ENCODE measurements at places on chromosomes 3 and 15.

DNA sequence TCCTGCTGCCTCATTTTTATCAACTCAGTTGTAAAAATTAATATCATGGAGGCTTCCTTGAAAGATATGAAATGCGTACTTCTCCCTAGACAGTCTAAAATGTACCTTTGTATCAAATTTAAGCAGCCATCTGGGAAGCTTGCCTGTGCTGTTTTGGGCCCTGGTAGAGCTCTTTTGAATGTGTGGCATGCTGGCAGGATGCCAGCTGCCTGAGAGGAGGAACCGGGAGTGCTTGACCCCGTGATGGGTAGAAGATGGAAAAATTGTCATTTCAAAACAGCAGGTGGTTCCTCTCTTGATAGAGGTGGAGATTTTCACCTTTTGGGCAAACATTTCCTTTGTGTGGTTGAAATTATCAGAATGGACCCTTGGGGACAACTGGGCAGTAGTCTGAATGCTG is 245.3 kb downstream of the RPLP1 start:
- DNase-seq = no peak

GRCh38 chr3:59731943-59732342 is 682.1 kb upstream of the CFAP20DC start:
- no peak for DNase-seq

DNA sequence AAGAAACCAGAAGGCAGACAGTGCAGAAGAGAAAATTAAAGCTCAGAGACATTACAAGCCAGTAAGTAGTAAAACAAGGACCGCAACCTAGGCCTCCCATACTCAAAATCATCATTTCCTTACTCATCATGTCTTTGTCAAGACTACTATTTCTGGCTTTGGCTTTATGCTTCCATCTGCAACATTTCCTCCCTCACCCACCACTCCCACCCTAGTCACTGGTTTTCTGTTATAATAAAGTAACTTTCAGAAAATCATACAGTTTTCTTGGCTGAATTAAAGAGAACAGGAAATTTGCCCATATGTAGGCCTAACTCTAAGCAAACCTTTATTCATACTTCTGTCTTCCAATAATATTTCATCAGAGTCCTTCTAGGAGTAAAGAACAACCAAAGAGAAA is 247.6 kb upstream of the RORA start:
- DNase-seq = no peak

- DNase-seq = no peak
Measured at GRCh38 chr15:56775641-56776040, 42.3 kb upstream of the ZNF280D start.

DNA sequence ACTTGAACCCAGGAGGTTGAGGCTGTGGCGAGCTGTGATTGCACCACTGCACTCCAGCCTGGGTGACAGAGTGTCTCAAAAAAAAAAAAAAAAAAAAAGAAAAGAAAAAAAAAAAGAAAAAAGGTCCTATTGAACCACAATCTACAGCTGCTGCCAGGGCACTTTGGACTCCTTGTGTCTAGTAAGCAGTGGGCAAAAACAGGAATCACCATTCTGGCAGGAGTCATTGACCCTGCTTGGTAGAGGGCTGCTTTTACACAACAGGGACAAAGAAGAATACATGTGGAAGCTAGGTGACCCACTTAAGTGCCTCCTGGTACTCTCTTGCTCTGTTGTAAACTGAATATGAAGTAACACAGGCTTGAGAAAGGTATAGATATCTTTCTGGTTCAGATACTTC is 14.6 kb upstream of the PCCB start:
- no peak for DNase-seq

DNA sequence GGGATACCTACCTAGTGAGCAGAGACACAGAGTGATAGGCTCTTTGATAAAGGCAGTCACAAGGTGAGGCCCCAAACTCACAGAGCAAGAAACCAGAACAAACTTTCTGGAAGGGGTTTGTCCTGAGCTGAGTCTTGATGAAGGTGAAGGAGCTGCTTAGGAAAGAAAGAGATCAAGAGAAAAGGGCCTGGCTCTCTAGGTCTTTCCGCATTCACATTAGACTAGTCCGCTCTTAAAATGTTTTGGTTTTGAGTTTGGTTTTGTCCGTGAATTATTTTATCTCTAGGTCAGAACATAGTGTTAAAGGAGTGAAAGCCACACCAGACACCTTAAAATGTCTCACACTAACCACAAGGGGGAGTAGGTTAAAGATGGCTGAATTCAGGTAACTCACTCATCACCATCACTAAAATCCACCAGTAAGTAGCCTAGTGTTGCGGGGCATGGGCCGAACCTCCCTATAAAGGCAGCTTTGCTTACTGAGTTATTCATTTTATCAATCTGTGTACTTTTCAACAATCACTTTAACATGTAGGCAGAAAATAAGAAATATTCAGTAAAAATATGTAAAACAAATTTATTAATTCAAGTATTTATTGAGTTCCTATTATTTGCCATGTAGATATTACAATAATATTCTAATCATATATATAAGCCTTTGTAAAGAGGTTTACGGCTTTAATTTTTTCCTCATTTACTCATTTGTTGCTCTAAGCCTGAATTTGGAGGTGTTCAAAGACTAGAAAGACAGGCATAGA is 121.5 kb upstream of the TSC22D2 start:
- no peak for DNase-seq

DNA sequence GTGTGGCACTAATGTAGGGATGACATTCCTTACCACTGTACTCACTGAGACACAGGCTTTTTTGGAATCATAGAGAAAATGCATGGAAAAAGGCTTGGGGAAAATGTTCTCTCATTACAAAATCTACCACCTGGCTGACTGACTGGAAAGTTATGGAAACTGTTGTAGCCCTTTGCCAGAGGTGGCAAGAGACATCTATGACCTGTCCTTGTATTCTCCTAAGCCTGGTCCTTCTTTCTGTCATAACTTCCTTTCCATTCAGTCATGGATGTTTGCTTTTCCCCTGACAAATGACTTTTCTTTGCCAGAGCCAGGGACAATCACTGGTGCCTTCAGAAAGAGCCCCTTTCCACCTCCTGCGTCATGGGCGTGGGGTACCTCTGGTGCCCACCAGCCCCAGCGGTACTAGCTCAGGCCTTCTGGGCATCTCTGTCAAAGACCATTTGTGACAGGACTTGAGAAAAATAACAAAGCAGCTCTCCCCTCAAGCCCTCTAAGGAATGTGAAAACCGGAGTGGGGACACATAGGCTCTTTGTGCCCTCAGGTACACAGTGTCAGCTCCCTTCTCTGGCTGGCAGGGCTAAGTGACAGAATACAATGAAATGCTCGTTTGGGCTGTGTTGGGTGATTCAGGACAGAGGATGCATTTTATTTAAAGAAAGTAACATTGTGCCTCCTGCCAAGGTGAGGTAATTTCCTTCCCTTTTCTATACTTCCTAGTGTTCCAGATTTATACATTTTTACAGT is 381.1 kb upstream of the RASGRP1 start:
- no peak for DNase-seq

DNA sequence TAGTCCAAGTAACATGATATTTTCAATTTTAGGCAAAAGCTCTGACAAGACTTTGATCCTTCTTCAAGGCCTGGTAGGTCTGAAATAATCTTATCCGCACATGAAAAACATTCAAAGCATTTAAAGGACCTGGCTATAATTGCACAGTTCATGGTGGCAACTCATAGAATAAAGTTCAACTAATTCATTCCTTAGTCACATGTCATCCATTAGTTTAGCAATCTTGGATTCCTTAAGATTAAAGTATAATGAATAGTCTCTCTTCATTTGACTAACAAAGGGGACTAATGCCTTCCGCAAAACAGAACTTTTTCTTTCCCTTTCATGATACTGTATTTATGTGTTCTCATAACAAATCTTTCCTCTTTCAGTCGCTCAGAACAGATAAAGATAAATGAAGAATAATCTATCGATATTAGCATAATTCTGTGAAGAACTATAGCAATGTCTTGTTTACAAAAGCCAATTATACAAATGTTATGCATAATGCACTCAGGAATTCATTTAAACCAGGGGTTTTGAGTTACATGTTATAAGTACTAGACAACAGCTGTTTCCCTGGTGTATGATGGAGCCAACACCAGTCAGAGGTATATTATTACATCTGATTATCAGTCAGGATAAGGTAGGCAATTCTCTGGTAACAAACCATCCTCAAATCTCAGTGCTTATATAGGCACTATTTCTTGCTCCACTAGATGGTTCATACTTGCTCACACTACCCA is 172.5 kb downstream of the POTEB3 start:
- DNase-seq = no peak

- no peak for DNase-seq
Measured at GRCh38 chr3:48016301-48016973, at the start of gene MAP4. TSS of gene MAP4 (minus strand) at chr3:48016416. CDS start at chr3:47998860, 17,556 bp downstream.

GRCh38 chr3:46876313-46877300 is 914 bp upstream of the PTH1R start:
- no peak for DNase-seq

DNA sequence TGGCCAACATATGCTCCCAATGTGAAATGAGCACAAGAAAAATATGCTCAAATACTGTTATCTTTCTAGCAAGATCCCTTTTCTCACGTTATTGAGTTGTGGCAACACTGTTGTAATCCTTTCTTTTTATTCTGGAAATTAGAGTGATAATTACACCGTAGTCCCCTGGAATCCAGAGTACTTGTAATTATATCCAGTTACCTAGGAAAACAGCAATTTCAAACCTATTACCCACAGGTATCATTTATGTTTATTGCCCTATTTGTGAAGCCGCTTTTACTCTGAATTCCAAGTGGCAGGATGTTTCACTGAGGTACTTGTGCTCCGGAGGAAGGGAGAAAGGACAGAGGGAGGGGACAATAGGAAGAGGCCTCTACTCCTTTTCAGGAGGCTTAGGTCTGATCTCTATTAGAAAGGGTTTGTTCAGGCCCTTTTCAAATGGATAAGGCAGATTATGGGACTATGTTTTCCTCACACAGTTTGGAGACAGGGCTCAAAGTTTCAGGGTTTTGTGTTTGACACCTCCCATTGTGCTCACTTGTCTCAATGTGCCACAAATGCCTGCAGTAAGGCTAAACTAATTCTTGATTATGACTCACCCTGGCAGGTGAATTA is 646.6 kb downstream of the TUSC7 start:
- no peak for DNase-seq

DNA sequence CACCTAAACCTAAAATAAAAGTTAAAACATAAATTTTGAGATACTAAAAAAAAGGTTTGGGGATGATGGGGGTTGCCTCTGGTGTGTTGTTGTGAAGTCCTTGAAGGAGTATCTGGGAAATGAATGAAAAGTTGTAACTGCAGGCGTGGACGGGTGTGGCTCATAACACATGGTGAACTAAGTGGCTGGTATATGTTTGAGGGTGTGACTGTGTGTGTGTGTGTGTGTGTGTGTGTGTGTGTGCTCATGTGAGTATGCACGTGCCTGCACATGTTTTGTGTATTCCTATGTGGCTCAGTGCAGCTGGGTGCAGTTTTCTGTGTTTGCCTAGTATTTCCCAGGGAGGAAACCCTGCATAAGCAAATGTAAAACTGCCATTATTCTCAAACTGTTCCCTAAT is 229.9 kb upstream of the TRIM42 start:
- no peak for DNase-seq

GRCh38 chr3:42130329-42131070 is 39.3 kb downstream of the TRAK1 start:
- no peak for DNase-seq

- no peak for DNase-seq
Measured at GRCh38 chr3:51967384-51968169, at the start of gene PCBP4. TSS of gene PCBP4 (minus strand) at chr3:51967454. CDS start at chr3:51961240, 6,214 bp downstream.

GRCh38 chr3:165768680-165769079 is 68.5 kb downstream of the BCHE start:
- DNase-seq = no peak

DNA sequence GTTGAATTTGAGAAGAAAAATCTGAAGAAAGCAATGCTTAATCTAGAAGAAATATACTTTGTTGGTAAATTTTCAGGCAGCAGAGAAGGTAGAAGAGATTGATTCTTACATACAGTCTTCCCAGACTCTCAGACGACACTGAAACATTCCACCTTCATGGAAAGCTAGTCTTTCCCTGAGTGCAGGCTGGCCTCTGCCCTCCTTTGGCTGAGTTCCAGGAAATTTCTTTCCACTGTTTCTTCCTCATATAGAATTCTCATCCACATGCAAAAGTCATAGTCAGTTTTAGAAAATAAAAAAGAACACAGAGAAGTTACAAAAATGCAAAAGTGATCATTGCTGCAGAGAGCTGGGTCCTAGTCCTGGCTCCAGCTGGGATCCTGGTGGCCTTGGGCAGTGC is 142.5 kb upstream of the PRR23C start:
- no peak for DNase-seq

DNA sequence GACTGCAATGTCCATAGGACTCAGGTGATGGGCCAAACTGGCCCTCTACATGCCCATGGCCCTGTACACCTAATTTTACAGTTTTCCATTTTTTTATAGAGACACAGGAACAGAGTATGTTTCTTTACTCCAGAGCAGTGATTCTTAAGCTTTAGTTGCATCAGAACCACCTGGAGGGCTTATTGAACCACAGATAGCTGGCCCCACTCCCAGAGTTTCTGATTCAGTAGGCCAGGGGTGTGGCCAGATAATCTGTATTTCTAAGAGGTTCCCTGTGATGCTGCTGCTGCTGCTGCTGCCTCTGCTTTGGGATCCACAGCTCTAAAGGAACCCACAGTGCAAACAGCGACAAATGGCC is 5.1 kb downstream of the RBP1 start:
- DNase-seq = no peak

GRCh38 chr3:166085164-166085856 is 248.1 kb upstream of the BCHE start:
- no peak for DNase-seq

DNA sequence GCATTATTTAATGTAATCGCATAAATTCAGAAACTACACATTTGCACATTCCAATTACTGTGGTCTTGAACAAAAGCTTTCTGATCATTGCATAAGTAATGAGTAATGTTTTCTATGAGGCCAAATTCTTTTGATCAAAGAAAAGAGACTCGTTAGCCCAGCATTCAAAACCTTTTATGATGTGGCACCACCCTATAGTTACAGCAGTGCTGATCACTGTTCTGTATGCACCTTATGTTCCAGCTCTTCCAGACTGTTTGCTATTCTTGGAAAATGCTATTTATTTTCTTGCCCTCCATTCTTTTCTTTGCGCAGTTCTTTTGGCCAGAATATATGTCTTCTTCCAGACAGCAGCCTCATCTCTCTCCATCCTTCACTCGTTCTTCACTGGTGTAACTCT is 42.3 kb downstream of the MAP3K13 start:
- no peak for DNase-seq

- no peak for DNase-seq
Measured at GRCh38 chr3:183930086-183930485, 45.4 kb upstream of the PARL start.

GRCh38 chr3:96294143-96294542 is 520.3 kb upstream of the EPHA6 start:
- DNase-seq = no peak

DNA sequence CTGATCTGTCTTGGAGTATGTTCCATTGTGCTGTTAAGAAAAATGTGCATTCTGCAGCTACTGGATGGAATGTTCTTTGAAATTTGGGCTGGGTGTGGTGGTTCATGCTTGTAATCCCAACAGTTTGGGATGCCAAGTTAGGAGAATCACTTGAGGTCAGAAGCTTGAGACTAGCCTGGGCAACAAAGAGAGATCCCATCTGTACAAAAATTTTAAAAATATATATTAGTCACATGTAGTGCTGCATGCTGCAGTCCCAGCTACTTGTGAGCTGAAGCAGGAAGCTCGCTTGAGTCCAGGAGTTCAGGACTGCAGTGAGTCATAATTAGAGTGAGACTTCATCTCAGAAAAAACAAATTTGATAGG is 62.8 kb upstream of the PLSCR4 start:
- DNase-seq = no peak

- no peak for DNase-seq
Measured at GRCh38 chr15:76185716-76186115, 125.6 kb downstream of the ETFA start.

All from activated CD8-positive, alpha-beta memory T cell treated with anti-CD3 and anti-CD28 coated beads for 4 hours (primary cell).